ENCODE measurements at places on chromosomes 3 and 15.

GRCh38 chr3:128996726-128997125 is 2.9 kb upstream of the CFAP92 start:
- DNase-seq = no peak

DNA sequence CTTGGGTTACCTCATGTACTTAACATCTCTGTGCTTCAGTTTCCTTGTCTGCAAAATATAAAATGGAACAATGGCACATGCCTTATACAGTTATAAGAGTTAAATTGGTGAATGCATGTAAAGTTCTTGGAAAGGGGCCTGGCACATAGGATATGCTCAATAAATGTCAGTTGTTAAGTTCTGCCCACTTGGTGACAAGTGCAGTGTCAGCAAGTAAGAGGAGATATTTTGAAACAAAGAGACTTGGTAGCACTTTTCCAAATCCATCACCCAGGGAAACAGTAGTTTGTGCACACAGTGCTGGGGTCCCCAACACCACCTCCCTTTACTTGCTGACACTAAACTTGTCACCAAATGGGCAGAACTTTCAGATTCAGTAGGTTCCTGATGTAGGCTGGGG is 19.1 kb downstream of the LRRC31 start:
- no peak for DNase-seq

GRCh38 chr3:71710906-71711494 is 14.2 kb downstream of the EIF4E3 start:
- peak; percentile 73 for DNase-seq

DNA sequence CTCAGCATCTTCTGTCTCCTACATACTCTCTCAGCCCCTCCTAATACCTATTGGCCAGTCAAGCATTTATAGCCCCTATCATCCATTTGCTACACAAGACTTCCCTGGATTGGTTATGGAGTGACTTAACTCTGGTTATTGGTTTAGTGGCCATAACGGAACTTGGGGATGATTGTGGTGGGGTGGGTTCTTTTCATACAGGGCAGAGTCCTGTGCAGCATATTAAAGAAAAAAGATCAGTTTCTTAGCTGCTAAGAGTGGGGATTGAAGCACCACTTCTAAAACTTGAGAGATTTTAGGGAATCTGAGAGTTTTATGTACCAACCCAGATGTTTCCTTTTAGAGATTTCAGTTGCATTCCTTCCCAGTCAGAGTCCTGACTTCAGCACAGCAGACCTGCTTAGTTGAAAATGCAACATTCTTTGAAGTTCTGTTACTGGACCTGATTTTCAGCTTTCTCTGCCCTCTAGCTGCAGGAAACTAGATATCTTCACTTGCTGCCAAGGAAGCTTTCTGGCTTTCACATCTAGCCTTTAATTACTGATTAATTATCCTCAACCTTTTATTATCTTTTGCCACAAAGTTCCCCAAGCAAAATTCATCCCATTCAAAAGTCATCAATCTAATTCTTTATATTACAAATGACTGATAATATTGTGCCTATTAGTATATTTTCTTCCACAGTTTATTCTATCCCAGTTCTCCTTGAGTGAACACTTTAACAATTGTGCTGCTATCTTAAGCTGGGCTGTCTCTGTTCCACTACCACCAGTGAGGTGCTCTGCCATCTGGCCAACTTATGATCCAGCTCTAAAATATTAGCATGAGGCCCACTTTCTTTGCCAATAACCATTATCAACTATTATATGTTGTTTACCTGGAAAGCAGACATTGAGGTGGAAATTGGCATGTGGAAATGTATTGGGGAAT is 906.0 kb upstream of the ALCAM start:
- peak; percentile 77 for DNase-seq

DNA sequence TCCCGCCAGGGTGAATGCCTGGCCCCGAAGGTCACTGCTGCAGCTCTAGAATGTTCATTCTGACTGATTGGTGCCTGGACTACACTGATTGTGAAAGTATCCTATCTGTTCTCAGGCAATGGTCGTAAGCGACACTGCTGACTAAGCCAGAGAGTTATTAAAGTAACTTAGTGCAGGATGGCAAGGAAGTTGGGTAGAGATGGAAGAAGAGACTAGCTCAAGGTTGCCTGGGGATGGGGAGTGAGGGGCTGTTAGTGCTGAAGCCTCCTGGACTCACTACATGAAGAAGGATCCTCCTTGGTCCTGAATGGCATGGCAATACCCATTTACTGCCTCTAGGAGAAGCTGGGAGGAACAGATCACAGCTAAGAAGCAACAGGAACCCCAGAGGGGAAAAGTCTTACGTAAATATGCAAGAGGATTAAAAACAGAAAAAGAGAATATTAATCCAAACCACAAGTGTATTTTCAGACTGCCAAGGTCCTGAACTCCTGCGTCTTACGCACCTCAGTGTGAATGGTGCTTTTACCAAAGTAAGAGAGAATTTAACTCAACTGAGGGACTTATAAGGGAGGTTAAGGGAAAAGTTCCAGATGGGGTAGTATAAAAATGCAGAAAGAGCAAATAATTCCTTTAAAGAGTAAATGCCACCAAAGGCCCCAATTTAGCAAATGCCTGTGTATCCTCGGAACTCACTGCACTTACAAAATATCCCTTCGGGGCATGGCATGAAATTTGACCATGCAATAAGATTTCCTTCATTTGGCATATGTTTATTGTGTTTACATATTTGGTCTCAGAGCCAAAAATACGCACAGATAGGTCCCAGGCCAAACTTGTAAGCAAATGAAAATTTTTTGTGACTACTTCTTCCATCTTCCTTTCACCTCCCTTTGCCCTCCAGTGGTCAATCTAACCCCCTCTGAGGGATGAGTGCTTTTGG is 64.0 kb upstream of the DGKG start:
- DNase-seq = no peak

DNA sequence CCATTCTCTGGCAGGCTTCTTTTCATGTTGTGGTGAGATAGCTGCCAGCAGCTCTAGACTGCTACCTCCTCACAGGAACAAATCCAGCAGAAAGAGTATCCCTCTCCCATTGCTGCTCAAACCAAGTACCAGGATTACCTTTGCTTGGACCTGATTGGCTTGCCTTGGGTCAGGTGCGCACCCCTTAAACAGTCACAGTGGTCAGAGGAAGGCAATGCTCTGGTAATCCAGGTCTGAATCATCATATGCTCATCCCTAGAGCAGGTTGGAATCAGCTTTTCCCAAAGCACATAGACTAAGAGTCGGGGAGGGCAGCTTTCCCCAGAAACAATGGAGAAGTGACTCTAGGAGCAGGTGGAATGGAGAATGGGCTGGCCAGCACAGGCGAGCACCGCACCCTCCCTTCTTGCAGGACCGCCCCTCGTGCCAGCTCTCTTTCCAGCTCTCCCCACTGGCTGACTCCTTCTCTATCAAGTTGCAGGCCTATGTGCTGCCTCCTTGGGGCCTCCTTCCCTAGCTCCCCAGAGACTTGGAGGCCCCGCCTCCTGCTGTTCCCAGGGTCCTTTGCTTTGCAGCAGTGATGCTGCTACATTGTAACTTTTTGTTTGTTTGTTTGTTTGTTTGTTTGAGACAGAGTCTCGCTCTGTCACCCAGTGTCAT is 29.9 kb upstream of the ADPGK start:
- no peak for DNase-seq

- DNase-seq = no peak
Observed at GRCh38 chr3:192545333-192545732, 182.0 kb downstream of the FGF12 start.

GRCh38 chr3:100042166-100042981 is 71.9 kb downstream of the FILIP1L start:
- no peak for DNase-seq

DNA sequence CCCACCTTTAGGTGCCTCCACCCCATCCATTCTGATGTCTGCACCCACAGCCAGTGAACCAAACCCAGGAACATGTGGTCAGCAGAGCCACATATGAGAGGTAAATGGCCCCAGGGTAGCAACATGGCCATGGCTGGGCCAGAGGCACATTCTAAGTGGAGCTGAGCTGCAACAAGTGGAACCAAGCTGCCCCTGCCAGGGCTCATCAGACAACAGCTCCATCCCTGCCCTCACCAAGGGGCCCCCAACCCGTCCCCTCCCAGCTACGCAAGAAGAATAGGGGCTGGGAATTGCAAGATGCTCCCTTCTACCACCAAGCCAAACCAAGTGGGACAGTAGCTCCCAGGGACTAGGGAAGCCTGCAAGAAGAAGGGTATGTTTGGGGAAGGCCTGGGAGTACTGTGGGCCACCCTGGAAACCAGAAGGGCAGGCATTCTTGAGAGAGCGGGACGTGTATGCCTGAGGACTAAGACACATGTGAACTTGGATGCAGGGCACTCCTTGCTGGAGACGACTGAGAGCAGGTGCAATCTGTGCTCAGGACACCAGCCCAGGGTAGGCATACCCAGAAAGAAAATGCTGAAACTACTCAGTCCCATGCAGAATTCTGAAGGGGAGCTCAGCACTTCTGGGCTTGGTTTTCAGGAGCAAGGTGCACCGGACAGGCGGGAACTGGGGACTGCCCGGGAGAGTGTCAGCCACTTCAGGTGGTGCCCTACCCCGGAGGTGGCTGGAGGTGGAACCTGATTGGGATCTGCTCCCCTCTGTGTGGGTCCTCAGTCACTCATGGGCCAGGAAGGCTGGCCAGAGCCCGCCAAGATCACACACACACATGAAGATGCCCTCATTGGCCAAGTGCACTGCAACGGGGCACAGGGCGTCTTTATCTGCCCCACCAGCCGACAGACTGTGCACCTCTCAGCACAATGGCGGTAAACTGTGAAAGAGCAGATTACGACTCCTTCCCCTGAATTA is 9.5 kb downstream of the MYL3 start:
- no peak for DNase-seq

- no peak for DNase-seq
Observed at GRCh38 chr3:25945366-25945765, 155.5 kb downstream of the OXSM start.

DNA sequence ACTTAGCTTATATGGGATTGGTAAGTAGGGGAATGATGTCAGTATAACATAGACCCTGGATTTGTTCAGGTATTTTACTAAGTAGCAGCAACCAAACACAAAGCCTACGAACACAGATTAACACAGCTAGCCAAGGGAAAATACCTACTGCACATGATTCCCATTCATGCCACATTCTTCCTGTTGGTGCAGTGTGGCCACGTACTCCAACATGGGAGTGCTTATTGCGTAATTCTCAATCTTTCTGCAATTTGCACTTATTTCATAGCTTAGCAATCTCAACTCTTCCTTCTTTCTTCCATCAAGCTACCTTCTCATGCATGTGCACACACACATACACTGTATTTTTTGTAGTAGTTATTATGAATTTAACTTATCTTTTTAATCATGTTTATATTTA is 186.8 kb downstream of the IL5RA start:
- DNase-seq = no peak

DNA sequence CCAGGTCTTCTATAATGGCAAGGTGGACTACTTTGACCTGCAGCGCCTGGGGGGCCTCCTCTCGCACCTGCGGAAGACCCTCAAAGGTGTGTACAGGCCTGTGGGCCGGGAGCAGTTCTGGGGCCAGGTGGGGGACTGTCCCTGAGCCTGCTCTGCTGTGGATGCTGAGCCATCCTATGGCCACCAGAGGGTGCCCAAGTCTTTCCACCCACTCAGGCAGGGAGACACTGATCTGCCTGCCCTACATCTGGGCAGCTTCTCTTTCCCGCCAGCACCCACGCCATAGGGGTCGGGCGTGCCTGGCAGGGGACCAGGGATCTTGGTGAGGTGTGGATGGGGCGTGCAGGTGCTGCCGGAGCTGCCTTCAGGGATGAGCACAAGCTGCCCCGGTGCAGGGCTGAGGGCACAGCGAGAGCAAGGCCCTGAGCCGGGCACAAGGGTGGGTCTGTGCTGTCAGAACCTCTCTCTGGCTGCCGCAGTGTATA is 14.1 kb downstream of the RNF123 start:
- DNase-seq = peak; percentile 53

- DNase-seq = no peak
Observed at GRCh38 chr3:9746330-9746729, 3.4 kb upstream of the OGG1 start.

DNA sequence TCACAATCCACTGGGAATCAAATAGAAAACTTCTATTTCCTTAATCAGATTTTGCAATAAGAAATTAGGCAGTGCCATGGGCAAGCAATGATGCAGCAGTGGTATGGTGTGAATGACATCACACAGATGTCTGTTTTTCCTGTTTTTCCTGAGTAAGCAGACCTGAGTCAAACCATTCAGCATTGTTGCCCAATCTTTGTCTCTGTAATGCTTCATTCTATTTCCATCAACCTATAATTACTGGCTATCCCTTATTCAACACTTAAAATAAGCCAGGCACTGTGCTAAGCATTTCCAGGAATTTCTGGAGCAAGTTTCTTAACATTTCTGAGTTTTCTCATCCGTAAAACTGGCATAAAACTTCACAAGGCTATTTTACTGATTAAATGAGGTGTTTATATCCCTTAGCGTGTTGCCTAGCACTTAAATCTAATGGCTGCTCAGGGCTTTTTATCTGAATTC is 11.3 kb upstream of the OXSR1 start:
- no peak for DNase-seq

GRCh38 chr3:178709051-178709450 is 172.8 kb downstream of the KCNMB2 start:
- DNase-seq = no peak

- no peak for DNase-seq
Observed at GRCh38 chr15:96306321-96306720, 24.2 kb upstream of the NR2F2 start.

DNA sequence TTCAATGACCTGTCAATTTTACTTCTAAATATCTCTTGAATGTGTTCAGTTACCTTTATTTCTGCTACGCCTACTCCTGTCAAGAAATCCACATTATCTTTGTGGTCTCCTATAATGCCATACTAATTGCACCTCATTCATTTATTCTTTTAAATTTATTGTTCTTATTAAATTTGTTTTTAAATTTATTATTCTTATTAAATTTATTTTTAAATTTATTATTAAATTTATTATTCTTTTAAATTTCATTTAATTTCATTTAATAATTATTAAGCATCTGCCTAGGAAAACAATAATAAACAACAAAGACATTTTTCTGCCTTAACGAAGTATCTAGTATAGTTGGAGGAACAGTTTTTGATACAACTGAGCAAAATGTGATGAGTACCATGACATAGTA is 211.7 kb downstream of the ZPLD1 start:
- no peak for DNase-seq

DNA sequence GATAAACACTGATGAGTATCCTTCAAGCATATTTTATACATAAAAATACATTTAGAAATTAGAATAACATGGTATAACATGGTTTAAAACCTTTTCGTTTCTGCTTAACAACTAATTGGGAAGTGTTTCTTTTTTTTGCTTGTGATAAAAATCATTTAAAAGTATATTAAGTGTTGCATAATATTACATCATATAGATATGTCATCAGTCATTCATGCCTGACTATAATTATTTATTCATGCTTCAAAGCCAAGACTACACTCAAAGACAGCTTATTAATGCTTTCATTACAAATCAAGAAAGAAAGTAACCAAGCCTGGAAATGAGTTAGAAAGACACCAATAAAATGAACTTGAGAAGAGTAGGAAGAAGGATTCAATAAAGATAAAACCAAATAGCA is 136.6 kb upstream of the TP63 start:
- DNase-seq = no peak
